ENCODE measurements at places on chromosomes 4 and X. TPM values are rescaled to one million over a fixed set of nuclear protein-coding genes. Genes with fewer than 3 reads are reported as not detected.

The SPP1 gene
- polyA plus RNA-seq: 0.59 TPM

The CTSO gene
- polyA plus RNA-seq: 13.7 TPM

The ATP2B3 gene
- not detected for polyA plus RNA-seq

The S100G gene
- polyA plus RNA-seq: not detected

The IGSF1 gene
- not detected for polyA plus RNA-seq

The APBB2 gene
- 39.8 TPM for polyA plus RNA-seq

The UGT2B17 gene
- polyA plus RNA-seq: not detected

The NPNT gene
- polyA plus RNA-seq: 0.02 TPM

The AR gene
- polyA plus RNA-seq: 12.5 TPM

The SPANXD gene
- not detected for polyA plus RNA-seq

The PI4K2B gene
- polyA plus RNA-seq: 20.5 TPM

The EXOC1L gene
- polyA plus RNA-seq: not detected

The CXCL6 gene
- polyA plus RNA-seq: 0.66 TPM

The IL3RA gene
- polyA plus RNA-seq: not detected

The KIT gene
- 7.0 TPM for polyA plus RNA-seq

The LANCL3 gene
- 0.02 TPM for polyA plus RNA-seq

The RNF175 gene
- polyA plus RNA-seq: not detected

The MMGT1 gene
- polyA plus RNA-seq: 26.9 TPM

The PRRG1 gene
- polyA plus RNA-seq: 14.1 TPM

The CITED1 gene
- polyA plus RNA-seq: not detected

The TGIF2LX gene
- polyA plus RNA-seq: not detected

The SCRG1 gene
- polyA plus RNA-seq: 0.39 TPM

The MAMLD1 gene
- 15.5 TPM for polyA plus RNA-seq

The USP17L25 gene
- not detected for polyA plus RNA-seq

The RPS6KA6 gene
- 6.5 TPM for polyA plus RNA-seq

The MGARP gene
- polyA plus RNA-seq: 18.8 TPM

The DMRTC1 gene
- not detected for polyA plus RNA-seq

The PPEF1 gene
- not detected for polyA plus RNA-seq

The DTHD1 gene
- not detected for polyA plus RNA-seq

The QRFPR gene
- polyA plus RNA-seq: not detected

The EDA gene
- 0.30 TPM for polyA plus RNA-seq

The HMX1 gene
- not detected for polyA plus RNA-seq

The SRPX gene
- polyA plus RNA-seq: 180 TPM

The TRMT44 gene
- polyA plus RNA-seq: 5.5 TPM

The RAB40A gene
- 0.06 TPM for polyA plus RNA-seq

The TMEM128 gene
- 52.1 TPM for polyA plus RNA-seq

The C4orf36 gene
- polyA plus RNA-seq: 0.98 TPM

The XK gene
- polyA plus RNA-seq: 0.03 TPM

The TACR3 gene
- polyA plus RNA-seq: 0.01 TPM

The FAM241A gene
- polyA plus RNA-seq: 1.7 TPM

The TMEM144 gene
- polyA plus RNA-seq: 1.3 TPM

The CT55 gene
- not detected for polyA plus RNA-seq

The FAM149A gene
- 5.6 TPM for polyA plus RNA-seq

The UGT2A1 gene
- not detected for polyA plus RNA-seq

The RAB41 gene
- polyA plus RNA-seq: not detected

The CD40LG gene
- not detected for polyA plus RNA-seq

The RTL5 gene
- 4.2 TPM for polyA plus RNA-seq

The NR3C2 gene
- polyA plus RNA-seq: 9.9 TPM

The ETDB gene
- not detected for polyA plus RNA-seq

The GPRIN3 gene
- polyA plus RNA-seq: 0.01 TPM

The ART3 gene
- not detected for polyA plus RNA-seq
